ENCODE measurements at places on chromosomes 12 and 14. TPM values are rescaled to one million over a fixed set of nuclear protein-coding genes. Genes with fewer than 3 reads are reported as not detected.

GRCh38 chr12:123807002-123807401, 44.9 kb downstream of the DNAH10 start:
- DNase-seq: no peak

GRCh38 chr14:60174352-60175254, 9.4 kb upstream of the DHRS7 start:
- no peak for DNase-seq

DNA sequence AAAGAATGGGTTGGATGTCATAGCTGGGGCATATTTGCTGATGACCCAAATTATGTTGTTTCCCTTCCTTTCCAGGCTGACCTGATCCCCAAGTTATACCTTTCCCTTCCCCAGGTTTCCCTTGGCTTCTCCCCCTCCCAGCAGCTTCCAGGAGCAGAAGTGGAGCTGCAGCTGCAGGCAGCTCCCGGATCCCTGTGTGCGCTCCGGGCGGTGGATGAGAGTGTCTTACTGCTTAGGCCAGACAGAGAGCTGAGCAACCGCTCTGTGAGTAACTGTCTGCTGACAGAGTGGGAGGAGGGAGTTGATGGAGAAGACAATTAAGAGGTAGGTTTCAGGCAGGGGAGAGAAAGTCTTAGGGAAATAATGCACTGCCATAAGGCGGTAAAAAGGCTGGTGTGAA, 25.0 kb downstream of the A2ML1 start:
- no peak for DNase-seq

DNA sequence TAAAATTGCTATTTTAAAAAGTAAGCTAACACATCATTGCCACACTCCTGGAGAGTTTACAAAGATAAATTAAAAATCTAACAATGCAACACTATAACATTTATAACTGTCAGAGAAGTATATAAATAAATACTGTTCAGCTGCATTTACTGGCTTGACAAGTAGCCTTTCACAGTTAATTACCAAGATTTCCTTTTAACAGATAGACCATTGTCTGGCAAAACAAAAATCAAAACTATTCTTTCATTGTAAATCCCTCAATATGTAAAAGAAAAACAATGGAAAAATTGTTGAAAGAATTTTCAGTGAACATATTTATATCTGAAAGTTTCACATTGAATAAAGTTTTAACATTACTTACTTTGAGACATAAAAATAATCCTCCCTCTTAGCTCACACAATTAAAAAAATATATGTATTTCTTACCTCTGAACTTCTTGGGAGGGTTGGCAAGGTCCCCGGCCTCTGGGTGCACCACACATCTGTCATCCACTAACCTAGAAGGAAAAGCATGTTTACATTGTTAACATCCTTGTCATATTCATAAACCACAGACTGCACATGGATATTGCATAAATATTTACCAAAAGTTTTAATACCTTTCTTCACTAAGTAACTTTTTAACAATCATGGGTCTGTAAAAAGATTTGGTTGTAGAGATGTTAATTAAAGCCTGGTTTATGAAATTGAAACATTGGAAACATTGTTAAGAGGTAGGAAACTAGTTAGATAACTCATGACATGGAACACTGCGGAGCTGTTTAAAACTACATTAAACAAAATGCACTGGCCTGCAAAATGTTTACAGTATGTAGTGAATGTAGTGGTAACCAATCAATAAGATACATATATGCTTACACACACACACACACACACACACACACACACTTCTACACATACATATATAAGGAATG, 43.0 kb downstream of the ITPR2 start:
- DNase-seq: no peak

DNA sequence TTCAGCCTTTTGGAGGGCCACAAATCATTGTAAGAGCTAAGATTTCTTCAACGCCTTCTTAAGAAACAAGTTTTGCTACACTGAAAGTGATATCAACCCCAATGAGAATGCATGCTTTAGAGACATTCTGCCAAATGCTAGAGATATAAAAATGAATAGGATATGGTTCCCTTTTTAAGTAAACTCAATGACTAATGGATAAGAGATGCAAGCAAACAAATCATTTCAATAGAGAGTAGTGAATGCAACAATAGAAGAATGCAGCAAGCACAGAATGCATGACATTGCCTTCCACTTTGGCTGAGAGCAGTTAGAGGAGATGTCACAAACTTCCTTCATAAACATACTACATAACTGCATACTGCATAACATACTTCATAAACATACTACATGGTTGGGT, 116.4 kb downstream of the PDZRN4 start:
- no peak for DNase-seq

DNA sequence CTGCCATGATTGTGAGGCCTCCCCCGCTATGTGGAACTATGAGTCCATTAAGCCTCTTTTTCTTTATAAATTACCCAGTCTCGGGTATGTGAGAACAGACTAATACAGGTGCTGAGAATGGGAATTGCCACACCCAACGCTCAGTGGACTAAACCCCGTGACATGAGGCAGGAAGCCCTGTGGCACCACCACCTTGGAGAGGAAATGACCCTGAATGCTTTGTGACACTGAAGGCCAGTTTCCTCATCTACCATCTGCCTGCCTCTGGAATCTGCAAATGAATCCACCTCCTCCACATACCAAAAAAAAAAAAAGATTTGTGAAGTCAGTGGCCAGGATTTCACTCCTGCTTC, 41.6 kb downstream of the NT5DC3 start:
- no peak for DNase-seq

DNA sequence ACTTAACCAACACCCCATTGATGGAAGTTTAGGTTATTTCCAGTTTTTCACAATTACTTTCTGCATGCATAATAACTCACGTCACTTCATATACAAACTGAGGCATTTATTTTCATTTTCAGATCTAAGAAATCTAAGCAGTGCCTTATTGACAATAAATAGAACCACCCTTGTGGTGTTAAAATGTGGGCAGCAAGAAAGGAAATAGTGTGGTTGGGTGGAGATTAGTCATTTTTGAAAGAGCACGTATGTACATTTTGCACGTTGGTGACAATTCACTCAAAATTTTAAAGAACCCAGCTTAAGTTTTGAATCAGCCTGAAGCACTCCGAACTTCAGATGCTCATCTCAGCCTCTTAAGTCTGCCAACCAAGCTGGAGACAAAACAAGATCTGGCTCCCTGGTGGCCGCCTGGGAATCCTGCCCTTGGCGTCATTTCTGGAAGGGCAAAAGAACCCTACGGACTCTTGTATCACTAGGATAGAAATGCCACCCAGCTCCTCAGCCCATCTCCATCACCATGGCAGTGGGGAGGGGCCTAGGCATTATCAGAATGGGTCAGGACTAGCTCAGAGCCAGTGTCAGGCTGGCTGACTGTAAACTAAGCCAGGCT, 89.5 kb upstream of the BCL2L14 start:
- DNase-seq: no peak

DNA sequence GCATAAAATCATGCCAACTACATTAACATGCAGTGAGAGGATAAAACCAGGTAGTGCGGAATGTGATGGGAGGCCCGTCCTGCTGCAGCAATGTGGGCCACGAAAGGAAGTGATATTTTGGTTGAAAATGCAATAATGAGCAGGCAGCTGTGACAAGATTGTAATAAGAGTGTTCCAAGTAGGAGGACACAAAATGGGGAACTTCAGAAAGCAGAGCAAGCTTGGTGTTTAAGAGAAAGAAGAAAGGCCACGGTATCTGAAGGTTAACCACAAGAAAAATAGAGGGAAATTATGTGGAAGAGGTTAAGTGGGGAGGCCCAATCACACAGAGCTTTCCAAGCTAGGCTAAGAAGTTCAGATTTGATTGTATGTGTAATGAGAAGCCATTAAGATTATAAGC, 34.3 kb downstream of the OVCH1 start:
- DNase-seq: no peak

DNA sequence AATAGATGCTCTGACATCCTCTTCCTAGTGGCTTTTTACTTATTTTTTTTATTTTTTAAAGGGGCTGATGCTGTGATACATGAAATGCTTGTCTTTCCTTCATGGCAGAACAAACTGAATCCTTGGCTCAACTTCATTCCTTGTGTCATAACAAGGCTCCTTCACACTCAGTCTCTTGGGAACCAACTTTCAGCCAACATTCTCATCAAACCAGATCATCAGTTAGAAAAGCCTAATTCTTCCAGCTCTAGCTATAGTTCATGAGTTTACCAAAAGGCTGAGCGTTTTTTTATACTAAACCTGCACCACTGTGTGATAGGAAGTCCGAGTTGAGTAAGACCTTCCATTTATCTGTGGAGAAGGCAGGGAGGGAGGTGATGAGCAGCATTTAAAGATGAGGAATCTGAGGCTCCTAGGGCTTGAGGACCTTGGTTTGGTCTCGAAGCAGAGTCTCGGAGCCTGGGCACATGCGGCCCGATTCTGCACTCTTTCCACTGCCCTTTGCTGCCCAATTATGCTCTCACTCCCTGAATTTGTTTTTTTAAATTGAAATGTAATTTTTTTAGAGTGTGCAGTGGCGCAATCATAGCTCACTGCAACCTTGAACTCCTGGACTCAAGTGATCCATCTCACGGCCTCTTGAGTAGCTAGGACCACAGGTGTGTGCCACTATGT, 8.2 kb downstream of the GPRC5D start:
- no peak for DNase-seq

GRCh38 chr14:22556990-22557623, 31.9 kb downstream of the DAD1 start:
- peak; percentile 67 for DNase-seq

DNA sequence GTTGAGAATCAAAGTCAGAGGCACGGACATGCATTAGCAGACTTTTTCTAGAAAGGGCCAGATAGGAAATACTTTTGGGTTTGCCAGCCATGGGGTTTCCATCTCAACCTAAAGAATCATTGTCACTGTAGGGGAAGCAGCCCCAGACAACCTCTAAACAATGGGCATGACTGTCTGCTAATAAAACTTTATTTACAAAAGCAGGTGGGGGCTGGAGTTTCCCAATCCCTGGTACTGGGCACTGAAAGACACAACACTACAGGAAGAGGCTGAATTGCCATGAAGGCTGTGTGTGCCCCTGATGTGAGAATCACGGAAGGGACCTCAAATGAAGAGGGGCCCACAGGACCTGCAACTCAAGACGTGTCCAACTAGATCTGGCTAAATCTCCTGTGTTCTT, 62.0 kb upstream of the GPR68 start:
- no peak for DNase-seq

- DNase-seq: no peak
Observed at GRCh38 chr14:91185721-91186120, 58.8 kb downstream of the GPR68 start.

- no peak for DNase-seq
Observed at GRCh38 chr12:106585521-106586277, 2.9 kb downstream of the RFX4 start.

DNA sequence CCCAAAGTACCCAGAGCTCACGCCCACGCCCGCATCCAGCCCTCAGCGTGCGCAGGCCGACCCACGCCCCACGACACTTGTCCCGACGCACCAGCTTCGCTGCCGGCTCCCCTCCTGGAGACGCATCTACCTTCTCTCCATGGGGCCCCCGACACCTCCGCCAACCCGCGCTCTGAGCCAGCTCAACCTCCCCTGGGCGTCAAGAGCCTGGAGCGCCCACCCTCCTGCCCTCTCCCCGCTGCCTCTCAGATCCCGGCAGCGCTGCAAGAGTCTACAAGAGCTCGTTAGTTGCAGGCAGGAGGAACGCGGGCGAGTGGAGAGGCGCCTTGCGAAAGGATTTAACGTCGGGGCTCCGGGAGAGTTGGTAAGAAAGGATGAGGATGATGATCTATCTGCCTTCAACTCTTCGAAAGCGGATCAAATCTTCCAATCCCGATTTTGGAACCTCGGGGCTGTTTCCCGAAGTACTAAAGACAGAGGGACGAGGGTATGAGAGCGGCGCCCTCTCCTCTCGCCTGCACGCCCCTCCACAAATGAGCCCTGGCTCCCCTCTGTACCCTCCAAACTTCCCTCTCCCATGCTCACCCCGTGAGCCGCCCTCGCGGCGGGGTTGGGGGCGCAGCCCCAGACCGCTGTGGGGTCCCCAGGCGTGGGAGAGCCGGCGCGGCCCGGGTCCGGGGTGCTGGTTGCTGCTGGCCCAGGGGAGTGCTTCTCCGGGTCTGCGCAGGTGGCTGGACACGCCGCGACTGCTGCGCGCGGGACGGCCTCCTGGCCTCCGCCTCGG, 979 bp downstream of the LTBP2 start:
- DNase-seq: no peak

GRCh38 chr14:104427131-104427851, 152.3 kb upstream of the C14orf180 start:
- peak; percentile 74 for DNase-seq

GRCh38 chr12:47721431-47721973, 3.8 kb downstream of the ENDOU start:
- DNase-seq: peak; percentile 46

DNA sequence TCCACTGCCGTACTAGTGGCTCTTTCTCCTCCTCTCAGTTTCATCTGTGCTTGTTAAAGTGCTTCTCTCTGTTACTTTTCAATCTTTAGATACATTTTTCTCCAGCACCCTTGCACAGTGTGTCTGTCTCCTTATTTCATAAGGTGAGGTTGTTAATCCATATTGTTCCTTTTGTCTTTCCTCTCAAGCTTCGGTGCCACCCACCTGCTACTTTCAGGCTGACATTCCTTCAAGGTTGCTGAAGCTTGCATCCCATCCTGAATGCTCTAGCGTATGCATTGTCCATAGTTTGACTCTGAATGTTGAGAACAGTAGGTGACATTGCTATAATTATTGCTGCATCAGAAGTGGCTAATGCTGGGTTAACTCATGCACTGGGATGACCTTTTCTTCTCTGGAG, 20.6 kb downstream of the TUNAR start:
- DNase-seq: no peak

- peak; percentile 65 for DNase-seq
Observed at GRCh38 chr12:131280426-131280825, 326.7 kb downstream of the ADGRD1 start.

- DNase-seq: no peak
Observed at GRCh38 chr14:30786701-30787100, 87.7 kb upstream of the COCH start.

DNA sequence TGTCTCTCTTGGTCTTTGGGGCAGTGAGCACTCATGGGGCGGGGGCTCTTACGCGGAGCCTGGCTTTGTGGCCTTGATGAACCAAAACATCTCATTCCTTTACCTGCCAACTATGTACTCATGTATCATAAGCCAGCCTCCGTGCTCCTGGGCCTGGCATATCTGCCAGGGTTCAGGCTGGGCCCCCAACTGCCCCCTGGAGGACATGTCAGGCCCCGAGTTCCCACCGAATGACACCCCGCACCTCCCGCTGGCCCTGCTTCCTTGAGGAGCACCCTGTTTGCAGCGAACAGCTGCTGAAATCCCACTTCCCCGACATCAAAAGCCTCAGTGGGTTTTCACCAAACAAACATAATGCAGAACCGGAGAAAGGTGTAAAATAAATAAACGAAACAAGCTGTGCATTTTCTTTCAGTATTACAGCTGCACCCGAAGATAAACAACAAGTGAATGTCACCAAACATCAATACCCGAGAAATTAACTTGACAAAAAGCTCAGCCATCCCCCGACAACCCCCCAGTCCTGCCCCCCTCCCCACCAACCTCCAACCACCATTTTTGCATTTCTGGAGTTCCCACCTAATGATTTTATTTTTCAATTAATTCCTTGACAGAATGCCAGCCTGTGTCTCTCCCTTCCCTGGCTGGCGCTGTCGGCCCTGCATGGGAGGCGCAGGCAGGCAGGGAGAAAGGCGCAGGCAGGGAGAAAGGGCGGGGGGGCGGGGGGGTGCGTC, 139.2 kb downstream of the RBM19 start:
- DNase-seq: no peak

CCDC38 gene
- 0.06 TPM for total RNA-seq

TUNAR gene
- total RNA-seq: not detected

DLK1 gene
- not detected for total RNA-seq

KRT75 gene
- 31.9 TPM for total RNA-seq

INSM2 gene
- not detected for total RNA-seq

KRT82 gene
- not detected for total RNA-seq

SRSF5 gene
- total RNA-seq: 353 TPM

All from lower leg skin (tissue), 4 donors.